Activated naive CD8-positive, alpha-beta T cell treated with anti-CD3 and anti-CD28 coated beads for 36 hours (primary cell): ENCODE measurements at places on chromosomes 16 and 17.

DNA sequence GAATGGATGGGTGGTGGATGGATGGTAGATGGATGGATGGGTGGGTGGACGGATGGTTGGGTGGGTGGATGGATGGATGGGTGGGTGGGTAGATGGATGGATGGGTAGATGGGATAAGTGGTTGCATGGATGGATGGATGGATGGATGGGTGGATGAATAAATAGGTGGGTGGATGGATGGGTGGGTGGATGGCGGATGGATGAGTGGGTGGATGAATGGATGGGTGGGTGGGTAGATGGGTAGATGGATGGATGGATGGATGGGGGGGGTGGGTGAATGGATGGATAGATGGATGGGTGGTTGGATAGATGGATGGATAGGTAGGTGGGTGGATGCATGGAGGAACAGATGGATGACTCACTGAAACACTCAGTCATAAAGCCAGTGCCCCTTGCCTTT is 51.0 kb upstream of the FASN start:
- no peak for DNase-seq

DNA sequence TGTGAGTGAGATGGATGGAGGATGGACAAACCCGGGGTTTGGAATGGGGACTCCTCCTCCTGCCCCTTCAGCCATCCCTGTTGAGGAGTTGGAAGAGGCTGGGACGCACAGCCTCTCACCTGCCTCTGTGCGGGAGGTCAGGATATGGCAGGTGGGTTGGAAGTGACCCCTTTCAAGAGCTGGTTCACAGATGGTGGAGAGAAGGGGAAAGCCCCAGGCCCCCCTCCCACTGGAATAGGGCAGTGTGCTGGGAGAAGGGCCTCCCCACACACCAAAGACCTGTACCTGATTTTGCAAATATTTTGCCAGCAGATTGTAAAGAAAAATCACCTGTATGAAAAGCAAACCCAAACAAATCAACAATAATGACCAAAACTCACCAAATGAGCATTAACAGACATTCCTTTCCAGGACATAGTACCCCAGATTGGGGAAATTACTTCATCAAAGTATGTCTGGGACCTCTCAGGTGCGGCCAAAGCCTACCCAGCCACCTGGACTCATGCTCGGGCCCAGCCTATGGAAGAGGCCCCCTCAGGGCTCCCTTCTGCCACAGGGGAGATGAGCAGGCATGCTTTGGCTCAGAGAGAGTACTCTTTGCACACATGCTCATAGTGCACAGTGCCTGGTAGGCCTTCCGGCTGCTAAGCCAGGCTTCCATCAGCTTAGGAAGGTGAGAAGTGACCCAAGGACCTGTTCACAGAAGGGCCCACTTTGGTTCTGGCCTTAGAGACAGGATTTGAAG is 7.8 kb downstream of the SLC47A2 start:
- no peak for DNase-seq

- DNase-seq: peak; percentile 11
Measured at GRCh38 chr17:77233635-77234334, 93.0 kb downstream of the SEC14L1 start.

GRCh38 chr17:4229627-4230541 is 33.9 kb downstream of the ANKFY1 start:
- DNase-seq: no peak

DNA sequence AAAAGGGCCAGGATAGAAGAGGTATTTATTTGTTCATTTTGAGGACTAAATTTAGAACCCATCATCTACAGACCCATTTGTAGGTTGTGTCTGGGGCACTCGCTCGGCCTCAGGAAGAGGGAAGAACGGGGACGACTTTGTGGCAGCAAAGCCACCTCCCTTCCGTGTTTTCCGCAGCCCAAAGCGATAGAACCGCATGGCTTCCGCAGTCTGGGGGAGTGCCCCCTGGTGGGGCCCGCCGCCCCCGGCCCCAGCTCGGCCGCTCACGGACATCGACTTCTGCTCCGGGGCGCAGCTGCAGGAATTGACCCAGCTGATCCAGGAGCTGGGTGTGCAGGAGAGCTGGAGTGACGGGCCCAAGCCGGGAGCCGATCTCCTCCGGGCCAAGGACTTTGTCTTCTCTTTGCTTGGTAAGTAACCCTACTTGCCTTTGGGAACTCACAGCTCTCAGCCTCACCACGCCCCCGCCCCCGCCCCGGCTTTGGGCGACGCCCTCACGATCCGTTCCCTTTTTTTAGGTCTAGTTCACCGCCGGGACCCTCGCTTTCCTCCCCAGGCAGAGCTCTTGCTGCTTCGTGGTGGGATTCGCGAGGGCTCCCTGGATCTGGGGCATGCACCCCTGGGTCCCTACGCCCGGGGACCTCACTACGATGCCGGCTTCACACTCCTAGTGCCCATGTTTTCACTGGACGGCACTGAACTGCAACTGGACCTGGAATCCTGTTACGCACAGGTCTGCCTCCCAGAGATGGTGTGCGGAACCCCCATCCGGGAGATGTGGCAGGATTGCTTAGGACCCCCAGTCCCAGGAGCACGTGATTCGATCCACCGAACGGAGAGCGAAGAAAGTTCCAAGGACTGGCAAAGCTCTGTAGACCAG is 681 bp downstream of the TMEM102 start:
- DNase-seq: peak; percentile 74

GRCh38 chr17:58196610-58197009 is 4.1 kb downstream of the EPX start:
- DNase-seq: no peak

GRCh38 chr17:37551788-37552187 is 57.4 kb downstream of the SYNRG start:
- DNase-seq: no peak

- no peak for DNase-seq
Measured at GRCh38 chr16:77374384-77374783, 60.5 kb downstream of the ADAMTS18 start.
